ENCODE measurements at places on chromosomes 2 and 18. TPM values are rescaled to one million over a fixed set of nuclear protein-coding genes. Genes with fewer than 3 reads are reported as not detected.

The PCARE gene
- total RNA-seq = not detected

The SPEG gene
- total RNA-seq = 4.1 TPM

The TRIM43 gene
- not detected for total RNA-seq

The COL4A4 gene
- not detected for total RNA-seq

The POTEE gene
- total RNA-seq = 0.27 TPM

The GALNT13 gene
- total RNA-seq = not detected

The GPR45 gene
- total RNA-seq = not detected

The TPRKB gene
- total RNA-seq = 22.4 TPM

The OTX1 gene
- total RNA-seq = not detected

The CERKL gene
- not detected for total RNA-seq

The GNLY gene
- 2.4 TPM for total RNA-seq

The BUB1 gene
- 11.7 TPM for total RNA-seq

The RPRM gene
- 0.44 TPM for total RNA-seq

The NMS gene
- total RNA-seq = not detected

All from CD4-positive, CD25-positive, alpha-beta regulatory T cell (primary cell).